ENCODE measurements at places on chromosomes 11 and 22.

- DNase-seq = no peak
These were observed 38.5 kb downstream of the TIMP3 start for GRCh38 chr22:32839831-32840584.

DNA sequence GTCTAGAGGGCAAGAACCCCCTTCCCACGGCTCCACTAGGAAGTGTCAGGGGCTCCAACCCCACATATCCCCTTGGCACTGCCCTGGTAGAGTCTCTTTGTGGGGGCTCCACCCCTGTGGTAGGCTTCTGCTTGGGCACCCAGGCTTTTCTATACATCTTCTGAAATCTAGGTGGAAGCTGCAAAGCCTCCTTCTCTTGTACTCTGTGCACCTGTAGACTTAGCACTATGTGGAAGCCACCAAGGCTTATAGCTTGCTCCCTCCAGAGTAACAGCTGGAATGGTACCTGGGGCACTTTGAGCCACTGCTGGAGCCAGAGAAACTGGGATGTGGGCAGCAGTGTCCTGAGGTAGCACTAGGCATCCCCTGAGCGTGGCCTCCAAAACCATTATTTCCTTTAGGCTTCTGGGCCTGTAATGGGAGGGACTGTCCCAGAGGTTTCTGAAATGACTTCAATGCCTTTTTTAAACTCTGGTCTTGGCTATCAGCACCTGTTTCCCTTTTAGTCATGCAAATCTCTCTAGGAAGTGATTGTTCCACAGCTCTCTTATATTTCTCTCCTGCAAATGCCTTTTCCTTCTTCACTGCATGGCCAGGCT is 68.4 kb downstream of the TRAF6 start:
- DNase-seq = no peak

DNA sequence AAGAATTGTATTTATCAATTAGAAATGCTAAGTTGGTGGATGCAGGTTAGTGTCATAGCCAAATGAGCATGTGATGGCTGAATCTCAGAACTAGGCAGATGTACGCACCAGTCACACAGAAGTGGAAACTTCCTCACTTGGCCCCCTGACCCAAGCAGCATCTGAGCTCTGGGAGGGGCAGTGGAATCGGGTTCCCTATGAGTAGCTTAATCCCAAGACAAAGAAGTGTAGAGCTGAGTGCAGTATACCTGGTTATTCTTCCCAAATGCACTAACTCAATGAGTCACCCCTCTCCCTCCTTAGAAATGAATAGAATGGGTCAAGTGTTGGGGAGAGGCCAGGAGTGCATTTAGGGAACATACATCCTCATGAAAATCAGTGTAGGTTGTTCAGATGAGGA is 224.6 kb downstream of the FAT3 start:
- no peak for DNase-seq

- DNase-seq = no peak
These were observed 549.2 kb downstream of the MIAT start for GRCh38 chr22:27206374-27207133.

GRCh38 chr11:75400146-75400865 is 988 bp downstream of the RPS3 start:
- DNase-seq = no peak

GRCh38 chr22:37202001-37202555 is 10.2 kb downstream of the SSTR3 start:
- no peak for DNase-seq

GRCh38 chr11:58773337-58773736 is 41.6 kb upstream of the GLYAT start:
- no peak for DNase-seq

- no peak for DNase-seq
These were observed 84.4 kb downstream of the ARHGEF12 start for GRCh38 chr11:120420572-120420971.

DNA sequence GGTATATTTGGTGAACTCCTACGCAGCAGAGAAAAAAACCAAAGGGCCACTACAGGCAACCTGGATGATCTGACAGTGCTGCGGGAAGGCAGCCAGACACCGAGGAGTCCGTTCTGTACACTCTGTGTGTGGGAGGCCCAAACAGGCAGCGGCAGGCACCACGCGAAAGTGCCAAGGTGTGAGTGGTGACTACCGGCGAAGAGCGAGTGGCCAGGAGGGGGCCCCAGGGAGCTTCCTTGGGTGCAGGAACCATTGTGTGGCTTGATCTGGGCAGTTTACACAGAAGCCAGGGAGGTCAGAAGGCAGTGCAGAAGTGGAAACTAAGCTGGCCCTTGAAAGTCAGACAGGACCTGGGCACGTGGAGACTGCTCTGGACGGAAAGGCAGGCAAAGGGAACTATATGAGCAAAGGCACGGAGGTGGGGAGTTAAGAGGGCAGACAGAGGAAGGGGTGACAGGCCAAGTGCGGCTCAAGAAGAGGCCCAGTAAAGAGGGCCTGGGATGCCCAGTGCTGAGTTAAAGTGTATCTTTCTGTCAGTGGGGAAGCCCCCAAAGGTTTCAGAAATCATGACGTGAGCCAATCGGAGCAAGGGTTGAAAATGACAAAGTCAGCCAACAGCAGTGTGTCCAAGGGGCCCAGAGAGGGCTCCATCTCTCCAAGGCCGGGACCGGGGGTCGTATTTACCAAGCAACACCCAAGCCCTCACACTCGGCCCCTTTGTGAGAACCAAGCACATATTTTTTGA is 10.6 kb downstream of the TMEM184B start:
- DNase-seq = no peak

DNA sequence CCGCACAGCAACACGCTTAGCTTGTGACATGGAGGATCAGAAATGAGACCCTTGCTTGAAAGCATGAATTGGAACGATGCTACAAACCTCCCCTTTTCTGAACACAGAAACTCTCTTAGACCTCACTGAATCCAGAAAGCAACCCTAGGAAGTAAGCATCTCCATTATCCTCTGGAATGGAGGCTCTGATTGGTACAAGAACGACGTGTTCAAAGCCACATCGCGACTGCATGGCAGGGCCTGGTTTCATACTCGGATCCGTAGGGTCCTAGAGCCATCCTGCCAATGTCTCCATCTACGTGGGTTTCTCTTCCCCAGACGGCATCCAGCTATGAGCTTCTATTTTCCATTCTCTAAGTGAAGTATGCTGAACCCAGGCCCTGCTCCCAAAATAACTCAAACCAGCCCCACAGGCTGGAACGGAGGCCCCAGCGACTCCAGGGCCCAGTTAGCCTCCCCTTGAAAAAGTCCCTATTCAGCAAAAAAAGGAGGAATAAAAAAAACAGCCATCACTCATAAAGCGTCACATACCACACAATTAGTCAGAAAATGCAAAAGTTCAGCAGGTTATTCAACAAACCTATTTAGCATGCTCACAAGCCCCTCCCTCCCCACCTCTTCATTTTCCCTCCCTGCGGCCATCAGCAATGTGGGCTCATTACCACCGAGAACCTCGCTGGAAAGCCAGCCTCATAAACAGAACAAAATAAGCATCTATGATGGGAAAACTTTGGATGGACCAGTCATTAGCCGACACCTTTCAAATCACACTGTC is 7.1 kb upstream of the MN1 start:
- DNase-seq = no peak

GRCh38 chr11:107203656-107204055 is 185.4 kb upstream of the GUCY1A2 start:
- DNase-seq = no peak

- DNase-seq = no peak
These were observed 42.9 kb downstream of the IGF2 start for GRCh38 chr11:2096011-2096918.

GRCh38 chr11:35615921-35616900 is 2.0 kb upstream of the FJX1 start:
- DNase-seq = peak; percentile 81

DNA sequence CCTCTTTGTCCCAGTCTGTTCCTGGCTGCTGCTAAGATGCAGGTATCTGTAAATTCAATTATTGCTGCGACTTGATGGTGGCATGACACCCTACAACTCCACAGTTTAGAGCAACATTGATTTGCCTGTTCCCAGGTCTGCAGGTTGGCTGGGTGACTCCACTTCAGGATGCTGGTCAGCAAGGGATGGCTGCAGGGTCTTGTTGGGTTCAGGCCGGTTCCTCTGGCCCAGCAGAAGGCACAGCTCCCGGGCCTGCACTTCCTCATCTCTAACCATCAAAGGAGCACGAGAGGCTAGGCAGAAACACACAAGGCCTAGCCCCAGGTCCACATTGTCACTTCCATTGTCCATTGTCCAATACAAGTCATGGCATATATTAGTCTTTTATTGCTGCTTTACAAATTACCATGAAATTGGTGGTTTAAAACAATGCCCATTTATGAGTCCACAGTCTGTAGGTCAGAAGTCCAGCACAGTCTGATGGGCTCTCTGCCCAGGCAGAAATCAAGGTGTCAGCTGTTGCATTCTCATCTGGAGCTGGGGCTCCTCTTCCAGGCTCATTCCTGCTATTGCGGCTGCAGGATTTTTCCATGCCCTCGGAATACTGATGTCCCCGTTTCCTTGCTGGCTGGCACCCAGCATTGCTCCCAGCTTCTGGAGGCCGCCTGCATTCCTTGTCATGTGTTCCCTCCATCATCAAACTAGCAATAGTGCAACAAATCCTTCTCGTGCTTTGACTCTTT is 96.6 kb upstream of the LMO1 start:
- DNase-seq = no peak

GRCh38 chr11:107665018-107665417 is 46.8 kb downstream of the SLN start:
- DNase-seq = peak; percentile 46

GRCh38 chr11:75632450-75632849 is 36.4 kb downstream of the MAP6 start:
- DNase-seq = no peak

DNA sequence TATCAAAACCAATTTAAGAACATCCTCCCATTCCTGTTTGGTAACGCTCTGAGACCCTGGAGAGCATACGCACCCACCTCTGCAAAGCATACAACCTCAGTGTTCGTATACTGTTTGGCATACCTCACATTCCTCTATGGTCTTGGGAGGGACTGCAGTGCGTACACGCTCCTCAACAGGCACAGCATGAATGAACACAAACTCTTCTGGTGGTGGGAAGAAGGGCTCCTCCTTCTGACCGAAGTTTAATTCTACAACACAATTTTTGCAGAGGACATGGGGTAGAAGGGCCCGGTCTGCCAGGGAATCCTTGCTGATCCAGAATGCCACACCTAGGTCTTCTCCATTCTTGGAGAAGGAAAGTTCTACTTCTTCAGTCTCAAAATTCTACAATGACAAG is 5.3 kb downstream of the HNRNPUL2 start:
- DNase-seq = no peak

GRCh38 chr11:80520507-80520887 is 1079.7 kb upstream of the TENM4 start:
- DNase-seq = no peak

- no peak for DNase-seq
These were observed 10.1 kb downstream of the LIN7C start for GRCh38 chr11:27496461-27496860.
